Foreskin melanocyte (primary cell): ENCODE measurements at places on chromosomes 4 and X.
A peak's percentile ranks its signal among the peaks of the same experiment; 100 is the strongest.

DNA sequence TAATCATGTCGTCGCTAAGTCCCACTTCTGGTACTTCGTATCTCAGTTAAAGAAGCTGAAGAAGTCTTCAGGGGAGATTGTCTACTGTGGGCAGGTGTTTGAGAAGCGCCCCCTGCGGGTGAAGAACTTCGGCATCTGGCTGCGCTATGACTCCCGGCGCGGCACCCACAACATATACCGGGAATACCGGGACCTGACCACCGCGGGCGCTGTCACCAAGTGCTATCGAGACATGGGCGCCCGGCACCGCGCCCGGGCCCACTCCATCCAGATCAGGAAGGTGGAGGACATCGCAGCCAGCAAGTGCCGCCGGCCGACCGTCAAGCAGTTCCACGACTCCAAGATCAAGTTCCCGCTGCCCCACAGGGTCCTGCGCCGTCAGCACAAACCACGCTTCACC lies 11.3 kb downstream of the PNCK start:
- no peak for DNase-seq

GRCh38 chr4:98113012-98113411 lies 30.3 kb downstream of the STPG2 start:
- DNase-seq: peak; percentile 16

GRCh38 chr4:30722359-30723200 lies 2.4 kb downstream of the PCDH7 start:
- no peak for DNase-seq

- DNase-seq: no peak
Measured at GRCh38 chr4:152509595-152510225, 26.2 kb downstream of the FBXW7 start.

DNA sequence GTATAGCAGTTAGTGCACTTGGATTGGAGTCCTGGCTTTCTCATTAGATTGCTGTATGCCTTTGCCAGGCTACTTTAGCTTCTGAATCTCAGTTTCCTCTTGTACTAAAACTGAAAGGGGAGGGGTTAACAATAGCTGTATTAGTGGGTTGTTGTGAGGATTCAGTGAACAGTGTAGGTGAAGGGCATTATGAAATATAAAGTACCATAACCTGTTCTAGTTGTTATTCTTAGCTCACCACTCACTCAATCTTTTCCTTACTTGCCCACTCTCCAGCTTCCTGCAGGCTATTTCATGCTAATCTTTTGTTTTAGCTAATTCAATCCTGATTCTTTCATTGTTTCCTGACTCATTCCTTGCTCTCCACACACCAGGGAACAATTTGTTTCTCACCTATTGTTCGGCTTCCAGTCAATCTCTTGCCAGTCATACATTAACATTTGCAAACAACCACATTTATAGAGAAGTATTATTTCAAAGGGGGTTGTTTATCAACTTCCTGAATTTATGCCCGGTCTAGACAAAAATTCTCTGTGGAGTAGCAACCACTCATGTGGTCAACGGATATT lies 50.6 kb upstream of the EDA start:
- DNase-seq: no peak

DNA sequence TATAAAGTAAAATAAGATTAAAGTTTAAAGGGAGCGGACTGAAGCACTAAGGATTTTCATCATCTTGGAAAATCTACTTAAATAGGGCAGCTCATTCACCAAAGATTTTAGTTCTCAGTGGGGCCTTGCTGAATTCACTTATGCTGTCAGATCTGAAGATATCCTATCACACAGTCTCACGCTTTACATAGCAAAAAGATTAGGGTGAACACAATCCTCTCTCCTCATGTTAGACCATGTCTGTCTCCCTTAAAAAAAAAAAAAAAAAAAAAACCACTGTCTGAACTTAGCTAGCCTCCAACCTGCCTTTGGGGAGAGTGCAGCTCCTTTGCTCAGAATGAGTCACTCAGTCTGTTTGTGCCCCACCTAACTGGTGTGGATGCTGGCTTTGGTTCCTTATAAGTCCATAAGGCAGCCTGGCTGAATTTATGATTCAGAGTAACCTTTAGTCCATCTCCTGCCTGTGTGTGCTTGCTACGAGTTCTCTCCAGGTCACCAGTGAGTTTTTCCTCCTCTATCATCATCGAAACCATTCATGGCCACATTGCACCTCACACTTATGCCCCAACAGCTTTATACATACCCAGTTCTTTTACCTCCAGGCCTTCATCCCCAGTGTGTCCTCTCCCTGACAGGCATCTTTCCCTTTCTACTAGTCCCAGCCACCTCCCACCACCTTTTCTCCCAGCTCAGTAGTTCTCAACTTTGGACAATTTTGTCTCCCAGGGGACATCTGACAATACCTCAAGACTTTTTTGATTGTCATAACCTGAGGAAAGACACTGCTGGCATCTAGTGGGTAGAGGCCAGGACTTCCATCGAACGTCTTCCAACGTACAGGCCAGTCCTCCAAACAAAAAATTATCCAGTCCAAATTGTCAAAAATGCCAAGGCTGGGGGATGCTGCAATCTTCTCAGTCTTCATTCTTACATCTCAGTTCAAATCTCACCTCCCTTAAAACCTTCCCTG lies 220.7 kb upstream of the EMCN start:
- no peak for DNase-seq

DNA sequence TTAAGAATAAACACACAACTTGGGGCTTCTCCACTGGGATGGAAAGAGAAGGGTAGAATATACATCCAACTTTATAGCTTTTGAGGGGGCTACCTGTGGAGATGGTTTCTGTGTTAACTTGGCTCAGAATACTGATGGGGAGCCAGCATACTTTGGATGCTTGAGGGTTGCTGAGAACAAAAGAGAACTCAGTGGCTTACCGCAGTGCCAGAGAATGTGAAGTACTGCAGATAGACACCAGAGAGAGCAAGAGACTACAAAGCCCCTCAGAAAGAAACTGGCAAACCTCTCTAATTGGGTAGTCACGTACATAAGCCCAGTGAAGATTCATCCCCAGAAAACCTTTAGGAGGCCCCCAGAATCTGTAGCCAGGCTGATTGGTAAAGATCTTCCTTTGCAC lies 214.4 kb downstream of the DCHS2 start:
- no peak for DNase-seq

DNA sequence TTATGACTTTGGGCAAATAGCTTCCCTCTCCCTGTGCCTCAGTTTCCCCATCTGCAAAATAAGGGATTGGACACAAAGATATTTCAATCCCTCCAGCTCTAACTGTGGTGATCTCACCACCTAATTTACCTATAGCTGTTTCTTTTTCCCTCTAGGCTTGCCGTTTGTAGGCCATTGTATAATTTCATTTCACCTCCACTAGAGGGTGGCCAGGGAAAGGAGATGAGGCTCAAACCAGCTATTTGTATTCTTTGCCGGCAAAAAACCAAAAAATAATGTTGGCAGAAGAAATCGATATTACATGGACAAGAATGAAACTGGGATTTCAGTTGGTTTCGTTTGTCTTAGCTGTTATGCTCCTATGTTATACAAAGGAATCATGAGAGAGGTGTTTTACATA lies 36.1 kb upstream of the DOCK11 start:
- peak; percentile 10 for DNase-seq

GRCh38 chr4:40289366-40290188 lies 45.6 kb upstream of the CHRNA9 start:
- no peak for DNase-seq

DNA sequence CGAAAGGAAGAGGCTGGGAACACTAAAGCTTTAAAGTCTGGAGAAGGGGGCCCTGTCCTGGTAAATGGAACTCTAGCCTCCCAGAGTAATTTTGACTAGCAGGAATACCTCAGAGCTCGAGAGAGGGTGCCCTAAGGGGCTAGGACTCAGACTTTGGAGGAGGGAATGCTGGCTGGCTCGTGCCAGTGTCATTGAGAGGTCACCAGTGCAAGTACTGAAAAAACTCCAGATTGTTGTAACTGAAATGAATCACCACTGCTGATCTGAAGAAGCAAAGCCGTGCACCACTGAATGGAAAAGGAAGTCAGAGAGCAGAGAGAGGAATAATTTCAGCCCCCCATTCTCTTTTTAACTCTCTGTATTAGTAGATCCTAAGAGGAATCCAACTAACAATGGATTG lies 690.2 kb downstream of the FAT4 start:
- DNase-seq: peak; percentile 2

GRCh38 chr4:69920874-69921273 lies 10.0 kb upstream of the CSN1S1 start:
- DNase-seq: no peak

GRCh38 chr4:178339769-178340168 lies 897.5 kb upstream of the AGA start:
- no peak for DNase-seq
